ENCODE measurements at places on chromosomes 3 and 15.

DNA sequence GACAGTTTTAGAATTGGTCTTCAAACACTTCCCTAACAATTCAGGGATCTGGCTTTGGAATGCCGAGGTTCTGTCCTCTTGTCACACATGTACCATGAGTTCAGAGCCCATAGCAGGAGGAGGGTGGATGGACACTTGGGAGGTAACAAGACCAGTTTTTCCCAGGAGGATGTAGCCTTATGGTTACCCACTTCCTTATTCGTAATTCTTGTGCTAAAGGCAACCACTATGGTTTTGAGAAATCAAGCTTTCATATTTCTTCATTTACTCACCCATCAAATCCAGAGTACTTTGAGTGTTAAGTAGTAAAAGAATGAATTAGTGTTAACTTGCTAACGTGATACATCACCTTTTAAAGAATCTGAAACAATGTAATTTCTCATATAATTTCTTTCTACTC is 479.6 kb upstream of the ALCAM start:
- DNase-seq = no peak

GRCh38 chr3:101536266-101536665 is 23.3 kb upstream of the SENP7 start:
- DNase-seq = no peak

GRCh38 chr3:27507111-27507510 is 22.9 kb upstream of the SLC4A7 start:
- DNase-seq = no peak

- DNase-seq = no peak
Observed at GRCh38 chr15:90231028-90232017, 2.4 kb downstream of the CIB1 start.

DNA sequence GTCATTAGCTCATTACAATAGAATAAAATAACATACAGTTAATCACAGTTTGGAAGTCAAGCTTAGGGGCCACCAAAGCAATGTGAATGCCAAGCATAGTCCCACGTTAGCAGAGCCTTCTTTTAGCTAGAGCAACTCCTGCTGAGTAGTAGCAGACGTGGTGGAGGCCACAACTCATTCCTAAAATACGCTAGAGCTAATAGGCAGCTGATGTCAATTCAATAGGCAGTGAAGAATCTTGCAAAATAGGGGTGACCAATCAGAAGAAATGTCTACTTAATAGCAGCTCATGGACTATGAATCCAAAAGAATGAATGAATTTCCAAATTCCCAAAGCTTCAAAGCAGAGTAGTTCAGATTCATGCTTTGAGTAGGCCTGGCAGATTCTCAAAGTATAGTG is 292.9 kb upstream of the RORA start:
- DNase-seq = no peak

Data from choroid plexus epithelial cell (primary cell).